T-helper 2 cell (primary cell): ENCODE measurements at places on chromosomes 16 and 17.

DNA sequence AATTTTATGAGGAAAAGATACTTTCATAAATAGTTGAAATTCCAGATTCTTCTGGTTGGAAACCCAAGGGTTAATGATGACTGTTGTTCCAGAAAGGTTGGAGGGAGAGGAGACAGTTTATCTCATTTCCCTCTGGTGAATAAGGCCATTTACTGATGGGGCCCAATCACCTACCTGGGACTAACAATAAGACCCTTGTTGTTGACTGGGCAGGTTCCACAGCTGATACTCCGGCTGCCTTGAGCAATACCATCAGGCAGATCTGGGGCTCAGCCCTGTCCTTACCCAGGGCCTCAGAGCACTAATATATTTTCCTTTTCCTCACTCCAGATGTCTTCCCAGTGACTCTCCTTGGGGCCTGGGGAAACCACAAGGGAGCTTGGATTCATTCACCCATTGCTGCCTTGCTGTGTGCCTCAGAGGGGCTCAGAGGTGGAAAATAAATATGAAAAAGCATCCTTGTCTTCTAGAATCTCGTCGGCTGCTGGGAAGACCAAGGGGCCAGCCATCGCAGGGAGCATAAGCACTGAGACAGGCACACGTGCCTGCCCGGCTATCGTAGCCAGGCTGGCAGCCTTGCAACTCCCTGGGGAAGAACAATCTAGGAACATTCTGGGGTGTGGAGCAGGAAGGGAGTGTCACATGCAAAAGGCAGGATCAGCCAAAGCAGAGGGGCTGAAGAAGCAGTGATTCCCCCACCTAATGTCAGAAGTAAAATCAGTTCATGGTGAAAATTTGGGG, 54.4 kb downstream of the MPRIP start:
- DNase-seq = no peak

GRCh38 chr16:65572156-65572555, 450.3 kb upstream of the CDH11 start:
- no peak for DNase-seq

- no peak for DNase-seq
These were observed 42.8 kb downstream of the KANSL1 start for GRCh38 chr17:46150216-46150963.

DNA sequence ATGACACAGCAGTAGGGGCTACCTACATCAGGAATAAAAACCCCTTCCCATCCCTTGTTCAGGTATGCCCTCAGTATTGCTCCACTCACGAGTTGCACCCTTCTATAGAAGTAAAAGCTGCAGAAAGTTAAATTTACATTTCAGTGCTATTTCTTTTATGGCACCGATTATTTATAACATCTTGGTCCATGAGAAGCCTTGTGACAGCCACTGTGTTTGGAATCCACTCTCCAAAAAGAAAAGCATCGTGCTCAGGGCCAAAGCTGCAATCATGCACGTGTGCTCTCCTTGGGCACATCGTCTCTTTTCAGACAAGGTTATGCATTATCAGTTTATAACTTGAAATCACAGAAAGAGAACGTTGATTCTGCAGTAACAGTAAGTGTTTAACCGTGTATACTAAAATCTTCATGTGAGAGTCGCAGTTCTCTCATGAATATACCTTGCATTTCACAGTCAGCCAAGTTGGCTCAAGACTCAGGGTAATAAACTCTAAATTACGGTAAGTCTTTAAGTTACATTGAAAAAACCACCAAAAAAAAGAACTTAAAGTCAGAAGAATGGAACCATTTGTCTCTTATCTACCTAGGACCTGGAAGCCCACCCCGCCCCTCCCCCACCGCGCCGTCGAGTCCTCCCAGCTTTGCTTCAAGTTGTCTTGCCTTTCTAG, 189.6 kb downstream of the CPPED1 start:
- DNase-seq = no peak

DNA sequence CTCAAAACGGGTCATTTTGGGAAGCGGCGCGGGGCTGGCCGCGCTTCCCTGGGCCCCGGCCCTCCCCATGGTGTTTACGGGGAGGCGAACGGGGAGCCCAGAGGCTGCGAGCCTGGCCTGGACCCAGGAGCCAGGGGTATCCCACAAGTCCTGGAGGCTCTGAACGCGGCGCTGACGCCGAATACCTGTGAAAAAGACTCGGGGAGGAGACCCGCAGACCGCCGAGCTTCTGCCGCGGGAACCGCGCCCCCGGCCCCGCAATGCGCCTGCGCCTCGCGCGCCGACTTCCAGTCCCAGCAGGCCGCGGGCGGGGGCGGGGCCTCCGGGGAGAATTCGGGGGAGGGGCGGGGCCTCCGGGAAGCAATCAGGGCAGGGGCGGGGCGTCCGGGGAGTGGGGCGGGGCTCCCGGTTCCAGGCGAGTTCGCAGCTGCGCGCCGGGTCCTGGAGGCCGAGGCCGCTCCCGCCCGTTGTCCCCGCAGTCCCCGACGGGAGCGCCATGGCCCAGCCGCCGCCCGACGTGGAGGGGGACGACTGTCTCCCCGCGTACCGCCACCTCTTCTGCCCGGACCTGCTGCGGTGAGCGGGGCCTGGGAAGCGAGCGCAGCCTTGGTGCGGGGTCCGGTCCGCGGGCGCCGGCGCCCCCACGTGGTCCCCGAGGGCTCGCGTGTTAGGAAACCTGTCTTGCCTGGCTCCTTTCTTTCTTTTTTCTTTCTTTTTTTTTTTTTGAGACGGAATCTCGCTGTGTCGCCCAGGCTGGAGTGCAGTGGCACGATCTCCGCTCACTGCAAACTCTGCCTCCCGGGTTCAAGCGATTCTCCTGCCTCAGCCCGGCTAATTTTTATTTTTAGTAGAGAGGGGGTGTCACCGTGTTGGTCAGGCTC, at the start of gene DECR2:
Gene DECR2 (plus strand): TSS at position 418 of the 881 bp plus-strand sequence. CDS start 79 bp downstream, at position 497.
- DNase-seq = peak; percentile 92

DNA sequence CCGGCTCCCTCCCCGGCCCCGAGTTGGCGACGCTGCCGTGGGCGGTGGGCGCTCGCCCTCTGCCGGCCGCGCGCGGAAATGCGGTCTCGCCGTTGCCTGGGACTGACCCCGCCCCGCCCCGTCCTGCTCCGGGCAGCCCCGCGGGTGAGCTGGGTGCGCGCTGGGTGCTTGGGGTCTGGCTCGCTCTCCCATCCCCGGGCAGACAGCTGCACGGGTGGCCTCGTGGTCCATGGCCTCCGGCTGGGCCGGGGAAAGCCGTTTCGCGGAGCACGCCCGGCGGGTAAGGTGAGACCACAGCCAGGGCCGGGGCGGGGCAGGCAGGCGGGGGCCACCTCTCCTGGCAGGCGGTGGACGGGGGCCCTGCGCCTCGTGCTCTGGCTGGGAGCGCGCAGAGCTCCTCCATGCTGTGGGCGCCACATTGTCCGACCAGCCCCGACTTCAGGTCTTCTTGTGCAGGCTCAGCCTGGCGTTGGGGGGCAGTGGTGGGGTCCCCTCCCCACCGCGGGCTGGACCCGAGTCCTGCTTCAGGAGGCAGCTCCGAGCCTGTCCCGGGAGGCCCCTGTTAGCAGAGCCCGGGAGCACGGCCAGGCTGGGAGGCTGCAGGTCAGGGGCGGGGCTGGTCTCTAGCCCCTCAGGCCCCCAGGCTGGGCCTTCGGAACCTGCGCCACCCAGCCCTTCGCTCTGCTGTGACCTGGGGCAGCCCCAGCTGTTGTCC, 7.0 kb upstream of the C1QTNF8 start:
- peak; percentile 49 for DNase-seq

- DNase-seq = peak; percentile 47
These were observed 254.6 kb downstream of the HS3ST3A1 start for GRCh38 chr17:13346996-13347762.

DNA sequence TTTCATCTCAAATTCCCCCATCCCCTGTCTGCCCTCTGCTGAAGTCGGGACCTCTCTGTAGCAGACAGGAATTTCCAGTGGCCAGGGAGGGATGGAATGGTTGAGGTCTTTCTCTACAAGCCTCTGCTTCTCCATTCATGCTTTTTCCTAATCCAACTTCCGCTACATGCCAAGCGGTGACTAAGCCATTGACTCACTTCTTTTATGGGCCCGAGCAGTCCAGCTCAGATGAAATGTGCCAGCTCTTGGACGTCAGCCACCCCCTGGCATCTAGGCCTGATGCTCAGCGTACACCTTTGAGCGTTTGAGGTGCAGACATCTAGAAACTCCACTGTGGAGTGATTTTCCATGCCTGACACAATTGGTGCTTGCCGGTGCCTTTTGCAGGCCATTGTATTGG, 40.7 kb upstream of the GPR139 start:
- DNase-seq = no peak

DNA sequence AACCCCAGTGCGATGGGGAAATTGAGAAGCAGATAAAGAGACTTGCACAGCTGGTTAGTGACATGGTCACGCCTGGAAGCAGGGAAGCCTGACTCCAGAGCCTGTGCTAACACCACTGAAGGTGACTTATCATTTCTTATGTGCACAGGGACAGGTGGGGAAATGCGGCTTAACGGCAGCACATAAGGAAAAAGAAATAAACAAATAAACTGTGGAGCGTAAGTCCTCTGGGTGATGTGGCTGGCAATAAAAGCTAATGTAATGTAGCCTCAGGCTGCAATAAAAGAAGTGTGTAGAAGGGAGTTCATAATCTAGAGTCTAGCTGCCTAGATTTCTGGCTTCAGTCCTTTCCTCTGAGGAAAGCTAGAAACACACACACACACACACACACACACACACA, 10.6 kb downstream of the CDH11 start:
- no peak for DNase-seq

DNA sequence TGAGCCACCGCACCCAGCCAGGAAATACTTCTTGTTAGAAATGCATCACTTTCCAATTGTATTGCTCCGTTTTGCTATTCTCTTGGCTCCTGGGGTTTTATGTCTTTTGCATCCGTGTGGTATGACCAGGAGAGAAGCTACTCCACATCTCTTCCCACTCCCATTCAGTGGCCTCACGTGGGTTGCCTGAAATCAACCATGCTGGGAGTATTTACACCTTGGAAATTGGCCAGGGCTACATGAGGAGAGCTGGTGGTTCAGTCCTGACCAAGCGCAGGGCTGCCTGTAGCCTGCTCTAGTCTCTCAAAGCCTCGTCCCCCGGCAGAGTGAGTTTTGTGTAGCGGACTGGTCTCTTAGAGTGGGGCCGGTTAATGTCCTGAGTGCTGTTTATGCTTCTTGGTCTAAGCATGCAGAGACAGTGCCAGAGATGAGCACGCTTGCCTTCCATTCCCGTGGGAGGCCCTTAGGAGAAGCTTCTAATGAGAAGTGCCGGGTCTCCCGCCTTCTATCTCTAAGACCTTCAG, 3.8 kb downstream of the WFDC1 start:
- DNase-seq = no peak

- no peak for DNase-seq
These were observed 128.8 kb downstream of the CYB561 start for GRCh38 chr17:63317166-63317840.

DNA sequence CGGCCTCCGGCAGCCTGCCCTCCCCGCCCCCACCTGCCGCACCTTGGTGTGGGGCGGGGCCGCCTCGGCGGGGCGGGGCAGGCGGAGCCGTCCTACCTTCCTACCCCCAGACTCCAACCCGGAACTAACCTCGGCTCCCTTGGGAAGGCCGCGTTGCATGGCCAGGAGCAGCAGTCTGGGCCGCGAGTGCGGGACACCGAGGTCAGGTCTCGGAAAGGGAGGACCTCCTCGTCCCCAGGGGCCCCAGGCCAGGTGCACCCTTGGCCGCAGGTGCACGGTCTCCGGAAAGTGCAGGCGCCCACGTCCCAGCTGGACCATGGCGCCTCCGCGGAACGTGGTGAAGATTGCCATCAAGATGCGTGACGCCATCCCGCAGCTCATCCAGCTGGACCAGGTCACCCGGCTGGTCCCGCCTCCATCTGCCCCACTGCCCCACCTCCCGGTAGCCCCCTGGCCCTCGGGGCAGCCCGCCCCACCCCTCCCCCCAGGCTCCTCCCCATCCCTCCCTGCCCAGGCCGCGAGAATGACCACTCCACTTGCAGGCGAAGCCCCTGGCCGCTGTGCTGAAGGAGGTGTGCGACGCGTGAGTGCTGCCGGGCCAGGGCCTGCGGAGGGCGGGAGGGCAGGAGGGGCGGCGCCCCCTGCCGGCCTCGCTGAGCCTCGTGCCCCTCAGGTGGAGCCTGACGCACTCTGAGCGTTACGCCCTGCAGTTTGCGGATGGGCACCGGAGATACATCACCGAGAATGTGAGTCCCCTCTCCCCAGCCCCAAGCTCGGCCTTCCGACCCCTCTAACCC, at the start of gene ELMO3:
Gene ELMO3 (plus strand): TSS at position 121 of the 797 bp plus-strand sequence. CDS start 196 bp downstream, at position 317.
- DNase-seq = no peak

- no peak for DNase-seq
These were observed 277.7 kb upstream of the N4BP1 start for GRCh38 chr16:48887646-48888210.
